ENCODE measurements at places on chromosomes 12 and 14. TPM values are rescaled to one million over a fixed set of nuclear protein-coding genes. Genes with fewer than 3 reads are reported as not detected.

The ALG10B gene
- total RNA-seq: 3.8 TPM

The STON2 gene
- 60.2 TPM for total RNA-seq

The CDH24 gene
- total RNA-seq: 0.36 TPM

The RPL10L gene
- total RNA-seq: not detected

The OTX2 gene
- total RNA-seq: not detected

GRCh38 chr12:45853550-45853949 is 124.0 kb downstream of the ARID2 start:
- no peaks in the 10 kb centered on the region for H3K4me1 ChIP-seq
- H3K36me3 ChIP-seq: no peaks in the 10 kb centered on the region
- no peak overlapping the region for H3K4me3 ChIP-seq
- no peak overlapping the region for H3K27ac ChIP-seq

DNA sequence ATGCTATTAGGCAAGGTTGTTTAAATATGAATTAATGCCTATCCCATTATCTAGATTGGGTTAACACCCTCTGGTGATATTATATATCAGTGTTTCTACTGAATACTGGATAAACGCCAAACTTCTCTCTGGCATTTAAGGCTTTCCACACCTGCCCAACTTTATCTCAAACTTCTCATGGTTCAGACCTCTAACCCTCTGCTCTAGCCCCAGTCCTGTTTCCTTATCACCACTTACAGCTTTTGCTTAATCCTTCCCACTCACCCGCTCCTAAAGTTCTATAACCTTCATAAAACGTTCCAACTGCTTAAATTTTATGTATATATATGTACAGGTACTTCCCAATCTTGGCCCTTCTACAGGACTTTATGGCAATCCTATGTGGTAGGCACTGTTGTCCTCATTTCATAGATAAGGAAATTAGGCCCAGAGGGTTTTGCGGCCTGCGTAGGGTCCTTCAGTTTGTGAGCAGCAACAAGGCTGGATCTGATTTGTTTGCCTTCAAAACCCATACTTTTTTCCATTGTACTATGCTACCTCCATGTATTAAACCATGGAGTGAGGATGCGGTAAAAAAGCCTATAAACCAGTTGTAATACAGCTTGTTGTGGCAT is 1.2 kb downstream of the LPCAT3 start:
- peak overlapping the region; percentile 95 for H3K4me3 ChIP-seq
- H3K36me3 ChIP-seq: no peaks in the 10 kb centered on the region
- DNase-seq: no peak
- peak overlapping the region; percentile 94 for H3K27ac ChIP-seq
- H3K27me3 ChIP-seq: no peaks in the 10 kb centered on the region
- peaks cover 46% of the 10 kb centered on the region for H3K4me1 ChIP-seq

- no peak for DNase-seq
- no peaks in the 10 kb centered on the region for H3K36me3 ChIP-seq
- no peak overlapping the region for H3K4me3 ChIP-seq
- H3K27me3 ChIP-seq: no peaks in the 10 kb centered on the region
Observed at GRCh38 chr14:75318353-75318752, 39.7 kb downstream of the FOS start.

DNA sequence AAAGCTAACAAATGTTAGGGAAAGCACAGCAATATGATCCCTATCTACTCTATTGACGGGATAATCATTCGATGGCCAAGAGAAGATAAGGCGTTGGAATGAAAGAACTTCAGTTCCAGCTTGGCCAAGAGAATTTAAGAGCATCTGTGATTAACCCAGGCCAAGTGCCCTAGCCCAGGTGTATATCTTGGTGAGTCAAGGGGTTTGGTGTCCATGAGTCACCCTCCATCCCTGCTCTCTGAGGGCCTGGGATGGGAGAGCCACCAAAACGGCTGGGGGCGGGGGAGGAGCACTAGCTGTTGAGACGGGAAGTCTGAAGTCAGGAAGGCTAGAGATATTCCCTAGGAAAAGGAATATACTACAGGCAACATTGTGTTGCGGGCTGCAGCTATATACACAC is 13.0 kb downstream of the TBPL2 start:
- no peak for DNase-seq
- H3K27me3 ChIP-seq: no peaks in the 10 kb centered on the region
- no peak overlapping the region for H3K4me3 ChIP-seq
- peaks cover 12% of the 10 kb centered on the region for H3K4me1 ChIP-seq
- H3K27ac ChIP-seq: no peak overlapping the region
- H3K36me3 ChIP-seq: no peaks in the 10 kb centered on the region

GRCh38 chr14:105312973-105313372 is 1.6 kb upstream of the PACS2 start:
- DNase-seq: no peak
- no peaks in the 10 kb centered on the region for H3K27me3 ChIP-seq

DNA sequence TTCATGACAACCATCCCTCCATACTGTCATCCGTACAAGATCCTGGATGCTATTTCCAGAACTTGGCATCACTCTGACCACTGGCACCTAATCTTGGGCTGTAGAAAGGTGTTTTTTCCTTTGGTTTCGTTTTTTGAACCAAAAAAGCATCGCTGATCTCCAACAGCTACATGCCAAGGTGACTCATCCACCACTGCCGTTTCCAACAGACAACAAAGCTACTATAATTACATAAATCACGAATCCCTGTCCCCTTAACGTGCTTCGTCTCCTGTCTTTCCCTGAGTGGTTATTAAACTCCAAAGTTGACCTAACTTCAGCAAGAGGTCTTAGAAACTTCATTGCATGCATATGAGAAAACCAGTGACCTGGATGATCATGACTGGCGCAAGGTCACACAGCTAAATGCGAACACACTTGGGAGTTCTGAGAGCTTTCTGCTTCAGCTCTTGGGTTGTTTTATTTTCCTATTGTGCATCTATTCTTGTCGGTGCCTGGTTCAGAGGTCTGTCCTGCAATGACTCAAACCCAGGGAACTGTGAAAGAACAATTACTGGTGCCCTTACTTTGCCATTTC is 99.9 kb downstream of the PPM1H start:
- no peak overlapping the region for H3K4me3 ChIP-seq
- H3K27me3 ChIP-seq: no peaks in the 10 kb centered on the region
- H3K36me3 ChIP-seq: no peaks in the 10 kb centered on the region

GRCh38 chr12:65935906-65936901 is 111.9 kb downstream of the HMGA2 start:
- no peak for DNase-seq
- no peaks in the 10 kb centered on the region for H3K36me3 ChIP-seq
- H3K27me3 ChIP-seq: no peaks in the 10 kb centered on the region
- H3K27ac ChIP-seq: no peak overlapping the region

Measured in gastrocnemius medialis (tissue), 4 donors.